ENCODE measurements at places on chromosomes 1 and 21.

- no peak for DNase-seq
These were observed 5.0 kb upstream of the PMVK start for GRCh38 chr1:154941333-154942013.

GRCh38 chr1:146029117-146029516 is 7.6 kb upstream of the HJV start:
- no peak for DNase-seq

DNA sequence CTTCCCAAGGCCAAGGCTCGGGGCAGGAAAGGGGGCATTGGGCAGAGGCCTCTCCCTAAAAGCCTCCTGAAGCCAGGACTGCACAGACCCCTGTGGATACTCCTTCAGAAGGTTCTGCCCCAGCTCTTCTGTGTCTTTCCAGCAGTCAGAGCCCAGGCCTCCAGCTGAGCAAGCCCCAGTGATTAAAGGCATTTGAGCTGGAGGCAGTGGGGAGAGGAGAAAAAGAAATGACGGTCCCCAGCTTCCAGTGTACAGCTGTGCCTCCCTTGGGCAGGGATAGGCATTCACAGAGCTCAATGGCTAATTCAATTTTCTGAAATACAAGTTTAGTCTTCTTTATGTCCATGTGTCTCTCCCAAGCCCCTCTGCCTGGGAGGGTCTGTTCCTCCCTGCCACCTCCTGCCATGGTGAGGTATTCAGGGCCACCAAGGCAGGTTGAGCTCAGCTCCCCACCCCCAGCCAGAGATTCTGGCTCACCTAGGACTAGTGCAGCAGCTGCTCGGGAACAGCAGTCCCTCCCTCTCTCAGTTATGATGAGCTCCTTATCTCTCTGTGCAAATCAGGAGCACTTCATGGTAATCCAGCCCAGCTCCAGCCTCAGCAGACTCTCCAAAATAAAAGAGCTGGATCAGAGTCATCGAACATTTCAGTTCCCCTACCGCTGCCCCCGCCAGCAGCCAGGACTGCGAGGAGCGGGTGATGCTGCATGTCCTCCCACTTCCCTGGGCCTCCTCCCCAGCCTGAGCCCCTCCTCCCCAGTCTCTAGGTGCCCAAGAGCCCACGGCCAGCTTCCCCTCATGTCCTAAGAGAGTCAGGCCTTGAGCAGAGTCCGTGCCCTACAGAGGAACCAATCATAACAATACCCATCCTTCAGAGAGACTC is 208.4 kb upstream of the ZC3H12A start:
- no peak for DNase-seq

GRCh38 chr1:38525343-38526043 is 334.1 kb downstream of the RRAGC start:
- DNase-seq, result no peak

GRCh38 chr1:62312698-62313097 is 6.5 kb downstream of the KANK4 start:
- no peak for DNase-seq

DNA sequence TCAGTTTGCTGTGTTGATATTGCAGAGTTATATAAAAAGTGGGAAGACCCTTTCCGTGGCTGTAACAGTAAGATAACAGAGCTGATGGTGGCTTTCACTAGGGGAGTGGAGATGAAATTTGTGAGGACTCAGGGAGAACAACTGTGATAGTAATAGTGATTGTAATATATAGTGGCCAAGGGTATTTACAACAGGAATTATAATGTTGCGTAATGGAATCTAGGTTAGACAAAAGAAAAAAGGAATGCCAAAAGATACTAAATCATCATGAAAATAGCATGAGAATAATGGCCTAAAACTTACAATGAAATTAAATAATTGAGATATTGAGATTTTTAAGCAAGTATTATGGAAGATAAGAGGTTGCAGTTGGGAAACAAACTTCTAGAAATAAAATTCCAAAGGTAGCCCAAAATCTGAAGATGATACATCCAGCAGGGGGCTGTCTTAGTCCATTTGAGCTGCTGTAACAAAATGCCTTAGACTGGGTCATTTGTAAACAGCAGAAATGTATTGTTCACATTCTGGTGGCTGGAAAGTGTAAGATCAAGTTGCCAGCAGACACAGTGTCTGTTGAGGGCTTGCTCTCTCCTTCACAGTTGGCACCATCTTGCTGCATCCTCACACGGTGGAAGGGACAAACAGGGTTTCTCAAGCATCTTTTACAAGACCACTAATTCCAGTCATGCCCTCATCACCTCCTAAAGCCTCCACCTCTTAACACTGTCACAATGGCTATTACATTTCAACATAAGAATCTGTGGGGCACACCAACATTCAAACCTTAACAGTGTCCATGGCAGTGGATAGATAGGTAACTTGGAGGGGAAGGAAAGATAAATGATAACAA is 711.2 kb downstream of the MRPL39 start:
- DNase-seq, result no peak

DNA sequence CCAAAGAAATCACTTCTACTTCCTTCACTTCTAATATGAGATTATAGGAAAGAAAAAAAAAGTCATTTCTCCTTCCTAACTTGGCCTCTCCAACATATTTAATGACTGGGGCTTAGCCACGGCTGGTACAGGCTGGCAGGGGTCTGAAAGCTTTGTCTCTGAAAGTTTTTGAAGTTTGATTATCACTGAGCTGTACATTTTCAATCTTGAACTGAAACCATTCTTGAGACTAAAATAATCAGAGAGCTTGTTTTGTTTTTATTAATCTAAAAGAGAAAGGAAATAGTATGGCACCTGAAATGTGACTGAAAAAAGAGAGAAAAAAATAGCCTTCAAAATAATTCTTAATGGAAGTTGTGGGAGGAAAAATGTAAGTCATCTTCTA is 3.8 kb upstream of the KRTAP19-8 start:
- DNase-seq, result no peak

- DNase-seq, result no peak
These were observed 15.4 kb upstream of the LCE5A start for GRCh38 chr1:152495066-152495675.

DNA sequence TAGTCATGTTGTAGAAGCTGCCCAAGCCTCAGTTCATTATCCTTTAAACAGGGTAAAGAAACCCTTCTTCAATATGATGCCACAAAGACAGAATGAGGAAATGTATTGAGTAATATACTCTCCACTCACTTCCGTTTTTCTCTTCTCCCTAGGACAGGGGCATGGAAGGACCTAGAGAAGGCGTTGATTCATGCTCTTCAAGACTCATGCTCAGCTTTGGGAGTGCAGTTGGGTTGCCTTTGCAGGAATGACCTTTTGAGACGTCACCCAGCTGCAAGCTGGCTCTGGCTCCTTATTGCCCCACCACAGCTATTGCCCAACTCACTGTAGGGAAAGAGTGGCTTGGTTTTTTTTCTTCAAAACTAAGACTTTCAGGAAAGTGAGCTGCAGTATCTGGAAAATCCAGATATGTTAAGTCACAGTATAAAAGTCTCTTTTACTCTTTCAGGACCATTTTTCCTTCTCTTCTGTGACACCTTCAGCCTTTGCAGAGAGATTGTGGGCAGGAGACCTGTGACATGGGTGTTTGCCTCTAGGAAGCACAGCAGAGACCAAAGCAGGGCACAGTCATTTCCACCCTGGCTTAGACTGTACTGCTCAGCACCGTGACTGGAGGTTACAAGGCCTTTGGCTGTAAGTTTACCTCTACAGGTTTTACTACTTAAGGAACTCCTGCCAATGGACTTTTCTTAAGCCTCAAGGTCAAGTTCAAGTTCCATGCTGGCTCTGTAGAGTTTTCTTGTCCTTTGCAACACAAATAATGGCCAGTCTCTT is 39.5 kb downstream of the XCL2 start:
- no peak for DNase-seq

- no peak for DNase-seq
These were observed 52.5 kb downstream of the DISP1 start for GRCh38 chr1:222867316-222867715.

- no peak for DNase-seq
These were observed 8.8 kb downstream of the NCMAP start for GRCh38 chr1:24564695-24565094.

- no peak for DNase-seq
These were observed 3.8 kb downstream of the BCL9 start for GRCh38 chr1:147545133-147545532.

DNA sequence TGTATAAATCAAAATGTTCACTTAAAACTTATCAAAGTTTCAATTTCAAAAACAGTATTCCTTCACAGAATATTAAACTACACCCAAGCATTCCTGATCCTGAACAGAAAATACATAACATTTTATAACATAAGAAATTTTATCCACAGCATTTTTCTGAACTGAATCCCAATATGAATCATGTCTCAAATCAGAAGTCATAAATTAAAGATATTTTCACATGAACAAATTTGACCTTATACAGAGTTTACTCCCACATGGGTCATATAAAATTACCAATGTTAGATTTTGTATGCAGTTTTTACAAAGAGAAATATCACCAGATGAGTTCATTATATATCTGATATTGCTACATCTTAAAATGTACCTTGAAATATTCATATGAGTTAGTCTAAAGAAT is 48.6 kb upstream of the ASPM start:
- DNase-seq, result no peak

- DNase-seq, result no peak
These were observed 176.9 kb upstream of the CAMK1G start for GRCh38 chr1:209406595-209406994.

- no peak for DNase-seq
These were observed 25.8 kb upstream of the LRRC8C start for GRCh38 chr1:89607156-89607555.

- no peak for DNase-seq
These were observed 8.6 kb upstream of the SPSB1 start for GRCh38 chr1:9284061-9284460.

DNA sequence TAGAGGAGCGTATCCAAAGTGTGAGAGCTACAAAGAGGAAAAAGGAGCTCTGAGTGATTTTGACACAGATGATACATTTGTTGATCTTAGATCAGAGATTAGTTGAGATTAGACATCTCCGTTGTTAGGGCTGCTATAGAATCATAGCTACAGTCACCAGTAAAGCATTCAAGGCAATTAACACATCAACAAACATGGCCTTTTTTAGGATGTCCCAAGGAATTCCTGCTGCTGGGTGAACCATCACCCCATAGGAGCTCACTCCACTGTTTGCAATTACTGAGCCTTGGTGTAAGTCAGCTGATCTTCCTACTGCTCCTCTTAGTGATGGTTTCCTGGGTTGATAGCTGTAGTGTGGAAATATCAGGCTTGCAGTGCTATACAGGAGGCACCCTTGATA is 6.7 kb upstream of the RSRP1 start:
- DNase-seq, result no peak

DNA sequence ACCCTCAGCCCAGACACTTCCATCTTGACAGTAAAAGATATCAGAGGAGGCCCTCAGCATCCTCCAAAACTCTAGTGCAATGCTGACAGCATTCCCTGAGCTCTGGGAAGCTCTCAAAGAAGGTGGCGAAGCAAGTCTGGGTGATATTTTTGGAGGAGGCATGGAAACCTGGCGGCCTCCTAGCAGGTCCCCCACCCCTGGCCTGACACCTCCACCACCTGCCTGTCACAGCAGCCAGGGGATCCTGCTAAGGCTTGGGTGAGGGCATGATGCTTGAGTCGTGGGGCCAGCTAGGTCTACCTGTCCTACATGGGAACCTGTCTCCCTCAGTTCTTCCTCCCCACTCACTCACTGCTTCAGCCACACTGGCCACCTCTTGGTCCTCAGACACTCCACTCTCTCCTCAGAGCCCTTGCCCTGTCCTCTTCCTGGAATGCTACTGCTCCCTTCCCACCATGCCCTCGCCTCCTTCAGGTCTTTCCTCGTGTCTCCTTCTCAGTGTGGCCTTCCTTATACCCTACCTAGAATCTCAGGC is 8.5 kb downstream of the DHRS3 start:
- DNase-seq, result no peak

- no peak for DNase-seq
These were observed 94.1 kb downstream of the PGBD5 start for GRCh38 chr1:230332061-230332460.

DNA sequence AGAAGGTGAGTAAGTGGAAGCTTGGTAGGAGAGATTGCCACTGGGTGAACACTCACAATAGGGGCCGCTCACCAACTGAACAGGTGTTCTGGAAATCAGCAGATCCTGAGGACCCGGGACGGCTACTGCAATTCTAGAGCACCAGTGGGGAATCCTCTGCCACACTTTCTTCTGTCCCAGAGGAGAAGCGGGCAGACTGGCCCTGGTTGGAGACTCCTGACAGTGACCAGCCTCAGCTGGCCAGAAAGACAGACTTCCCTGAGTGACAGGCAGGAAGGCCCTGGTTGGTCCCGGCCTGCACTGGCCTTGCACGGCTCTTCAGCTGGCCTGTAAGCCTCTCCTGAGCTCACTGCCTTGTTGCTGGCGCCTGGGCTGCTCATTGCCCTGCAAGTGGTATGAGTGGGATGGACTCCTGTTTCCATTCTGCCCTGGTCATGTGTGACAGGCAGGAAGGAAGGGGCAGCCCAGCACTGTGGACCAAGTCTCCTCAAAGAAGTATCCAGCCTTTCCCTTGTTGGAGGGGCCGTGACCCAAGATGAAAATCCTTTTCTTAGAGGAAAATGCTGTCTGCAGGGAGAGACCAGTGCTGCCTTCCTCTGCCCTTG is 34.5 kb downstream of the MAN1C1 start:
- no peak for DNase-seq

DNA sequence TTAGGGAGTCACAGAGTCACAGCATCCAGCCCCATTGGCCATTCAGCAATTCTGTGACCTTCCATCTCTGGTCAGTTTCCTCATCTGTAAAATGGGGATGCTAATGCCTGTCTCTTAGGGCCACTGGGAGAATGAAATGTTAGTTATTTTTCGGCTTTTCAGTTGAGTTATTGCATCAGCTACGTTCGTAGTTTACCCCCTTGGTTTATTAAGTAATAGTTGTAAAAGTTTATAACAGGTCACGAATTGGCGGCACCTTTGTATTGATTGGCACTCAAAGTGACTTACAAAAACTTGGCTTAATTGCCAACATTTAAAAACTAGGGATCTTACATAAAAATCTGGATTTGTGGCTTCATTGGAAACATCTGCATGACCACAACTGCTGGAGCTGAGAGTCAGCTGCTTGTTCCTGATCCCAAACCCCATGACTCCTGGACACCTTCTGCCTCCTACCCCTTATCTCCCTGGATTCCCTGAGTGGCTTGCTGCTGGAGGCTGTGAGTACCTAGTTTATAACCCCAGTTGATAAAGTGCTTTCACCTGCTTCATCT is 23.0 kb upstream of the SLC1A7 start:
- no peak for DNase-seq

- DNase-seq, result no peak
These were observed 43.8 kb upstream of the KCTD3 start for GRCh38 chr1:215523128-215523861.

- DNase-seq, result no peak
These were observed 771 bp upstream of the NTNG1 start for GRCh38 chr1:107139833-107140702.

- DNase-seq, result no peak
These were observed 4.3 kb upstream of the DPYD start for GRCh38 chr1:97925151-97925550.

DNA sequence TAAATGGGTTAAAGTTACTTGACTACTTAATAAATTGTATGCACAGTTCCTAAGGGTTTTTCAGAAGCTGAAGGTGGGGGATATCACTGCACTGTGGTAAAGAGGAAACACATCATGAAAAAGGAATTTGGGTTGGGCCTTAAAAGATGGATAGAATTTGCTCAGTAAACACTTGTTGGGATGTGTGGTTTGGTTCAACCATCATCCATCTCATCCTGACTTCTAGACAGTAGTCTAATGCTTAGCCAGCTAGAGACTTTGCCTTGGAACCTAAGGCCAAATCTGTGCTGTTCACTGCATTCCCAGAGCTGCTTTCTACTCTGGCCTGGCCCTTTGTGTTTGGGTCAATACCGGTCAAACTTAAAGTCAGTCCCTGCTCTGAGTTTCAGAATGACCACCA is 30.6 kb downstream of the LY9 start:
- no peak for DNase-seq

All from nucleus accumbens (tissue), 56 donors.